HT1080 (cell line): ENCODE measurements at places on chromosomes 2 and 18. TPM values are rescaled to one million over a fixed set of nuclear protein-coding genes. Genes with fewer than 3 reads are reported as not detected.

DNA sequence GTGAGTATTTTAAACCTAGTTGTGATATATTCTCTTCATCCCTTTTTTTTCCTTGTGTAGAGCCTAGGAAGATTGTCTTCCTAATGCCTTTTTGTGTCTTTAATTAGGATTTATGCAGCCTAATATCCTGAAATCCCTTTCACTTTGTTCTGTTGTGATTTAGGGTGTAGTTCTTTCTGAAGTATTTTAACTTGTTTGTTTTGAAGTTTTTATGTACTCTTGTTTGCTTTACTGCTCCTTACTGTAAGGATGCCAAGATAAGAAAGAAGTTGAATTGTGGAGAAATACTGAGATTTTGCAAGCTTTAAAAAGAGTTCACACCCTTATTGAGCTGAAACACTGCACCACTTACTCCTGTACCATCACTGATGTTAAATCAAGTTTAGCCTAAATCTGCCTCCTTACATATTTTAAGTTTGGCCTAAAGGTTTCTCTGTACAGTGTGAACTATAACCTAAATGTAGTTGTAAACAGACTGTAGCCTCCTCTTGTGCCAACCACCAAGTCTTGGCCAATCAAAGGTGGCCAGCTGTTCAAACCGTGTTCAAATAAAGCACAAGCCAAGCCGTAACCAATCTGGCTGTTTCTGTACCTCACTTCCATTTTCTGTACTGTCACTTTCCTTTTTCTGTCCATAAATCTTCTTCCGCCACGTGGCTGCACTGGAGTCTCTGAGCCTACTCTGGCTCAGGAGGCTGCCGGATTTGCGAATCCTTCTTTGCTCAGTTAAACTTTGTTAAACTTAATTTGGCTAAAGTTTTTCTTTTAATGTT is 17.7 kb upstream of the ACOXL start:
- DNase-seq: no peak

- peak; percentile 27 for DNase-seq
Measured at GRCh38 chr2:238938401-238939055, 90.6 kb downstream of the TWIST2 start.

GRCh38 chr2:237131749-237132533 is 46.3 kb downstream of the COPS8 start:
- no peak for DNase-seq

- no peak for DNase-seq
Measured at GRCh38 chr2:170878066-170878465, 51.0 kb upstream of the GORASP2 start.

PDE11A gene
- 0.30 and 0.42 TPM in 2 replicates for total RNA-seq

RNF103 gene
- total RNA-seq: 7.0 and 7.3 TPM in 2 replicates

CCDC85A gene
- total RNA-seq: 0.19 TPM in 1 of 2 replicates, not detected in the other

POTEJ gene
- total RNA-seq: not detected in 2 replicates

ZSWIM2 gene
- total RNA-seq: not detected in 2 replicates
